CD4-positive, alpha-beta T cell treated with Interleukin-21 for 1 hour (primary cell): ENCODE measurements at places on chromosomes 5 and 9.

DNA sequence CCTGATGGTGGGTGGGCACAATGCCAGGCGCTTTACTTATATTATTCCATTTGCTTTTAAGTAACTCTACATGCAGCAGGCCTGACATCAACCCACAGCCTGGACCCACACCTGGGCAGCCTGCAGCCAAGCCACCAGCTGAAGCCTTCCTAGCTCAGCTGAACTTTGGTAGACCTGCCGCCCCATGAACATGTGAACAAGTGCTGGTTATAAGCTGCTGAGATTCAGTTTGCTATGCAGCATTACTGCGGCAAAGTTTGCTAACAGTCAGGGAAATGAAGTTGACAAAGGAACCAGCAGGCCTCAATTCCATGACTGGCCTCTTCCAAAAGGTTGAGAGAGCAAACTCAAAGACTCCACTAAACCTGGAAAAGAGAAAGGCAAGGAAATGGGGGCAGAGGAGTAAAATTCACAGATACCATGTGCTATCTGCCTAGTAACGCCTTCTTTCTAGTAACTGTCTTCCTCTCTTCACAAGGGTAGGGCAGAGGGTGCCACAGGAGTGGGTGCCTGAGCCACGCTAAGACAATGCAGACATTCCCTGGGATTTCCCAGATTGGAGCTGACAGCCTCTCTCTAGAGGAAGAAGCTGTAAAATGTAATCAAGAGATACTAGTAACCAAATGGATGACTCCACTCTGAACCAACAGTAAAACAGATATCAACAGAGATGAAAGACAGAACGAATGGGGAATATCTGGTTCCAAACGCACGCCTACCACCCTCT, 2.9 kb downstream of the BOD1 start:
- DNase-seq: no peak

DNA sequence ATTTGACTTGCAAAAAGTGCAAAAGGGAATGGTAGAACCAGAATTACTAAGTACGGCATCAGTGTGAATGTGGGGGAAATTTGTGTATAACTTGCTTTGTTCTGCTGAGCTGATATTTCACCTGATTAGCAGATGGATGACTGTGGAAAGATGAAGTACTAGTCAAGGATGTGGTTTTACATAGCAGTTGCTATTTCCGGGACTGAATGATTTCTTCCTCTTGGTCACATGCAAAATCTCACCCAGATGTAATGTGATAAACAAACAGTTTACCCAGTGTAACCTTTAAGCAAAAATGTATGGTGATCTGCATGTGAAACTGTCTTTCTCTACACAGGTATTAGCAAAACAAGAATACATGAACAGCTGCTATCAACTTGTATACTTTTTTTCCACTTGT, 46.1 kb downstream of the DCP2 start:
- peak; percentile 71 for DNase-seq

- DNase-seq: no peak
Measured at GRCh38 chr9:32422237-32422806, 37.9 kb downstream of the ACO1 start.

- DNase-seq: no peak
Measured at GRCh38 chr5:146068977-146069779, 36.2 kb downstream of the PLAC8L1 start.

DNA sequence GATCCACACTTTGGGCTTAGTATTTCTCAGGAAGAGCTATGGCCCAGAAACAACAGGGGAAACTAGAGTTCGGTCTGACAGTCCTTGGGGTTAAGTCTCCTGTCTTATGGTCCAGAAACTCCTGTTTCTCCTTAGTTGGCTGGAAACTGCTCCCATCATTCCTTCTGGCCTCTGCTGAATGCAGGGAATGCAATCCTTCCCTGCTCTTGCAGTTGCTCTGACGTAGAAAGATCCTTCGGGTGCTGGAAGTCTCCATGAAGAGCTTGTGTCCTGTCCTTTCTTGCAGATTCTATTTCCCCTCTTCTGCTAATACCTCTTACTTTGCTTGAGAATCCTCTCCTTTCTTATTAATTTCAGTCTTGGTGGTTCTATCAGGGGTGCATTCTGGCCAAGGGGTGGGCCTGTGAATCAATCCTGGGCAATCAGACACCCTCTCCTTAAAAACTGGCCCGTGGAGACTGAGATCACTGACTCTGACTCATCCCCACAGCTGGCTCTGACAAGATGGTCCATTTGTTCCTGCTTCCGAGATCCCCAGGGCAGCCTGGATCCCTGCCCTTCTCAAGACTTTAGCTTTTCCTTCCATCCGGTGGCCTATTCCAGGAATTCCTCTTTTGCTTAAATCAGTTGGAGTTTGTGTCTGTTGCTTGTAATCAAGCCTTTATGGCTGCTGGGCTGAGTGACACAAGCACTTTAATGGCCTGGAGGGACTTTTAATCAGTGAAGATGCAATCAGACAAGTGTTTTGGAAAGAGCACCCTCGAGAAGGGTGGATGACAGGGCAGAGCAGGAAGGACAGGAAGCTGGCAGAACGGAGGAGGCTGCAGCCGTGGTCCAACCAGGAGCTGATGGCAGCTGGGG, 23.7 kb downstream of the PTGS1 start:
- no peak for DNase-seq

GRCh38 chr9:137312852-137313325, 10.8 kb upstream of the NRARP start:
- DNase-seq: no peak

DNA sequence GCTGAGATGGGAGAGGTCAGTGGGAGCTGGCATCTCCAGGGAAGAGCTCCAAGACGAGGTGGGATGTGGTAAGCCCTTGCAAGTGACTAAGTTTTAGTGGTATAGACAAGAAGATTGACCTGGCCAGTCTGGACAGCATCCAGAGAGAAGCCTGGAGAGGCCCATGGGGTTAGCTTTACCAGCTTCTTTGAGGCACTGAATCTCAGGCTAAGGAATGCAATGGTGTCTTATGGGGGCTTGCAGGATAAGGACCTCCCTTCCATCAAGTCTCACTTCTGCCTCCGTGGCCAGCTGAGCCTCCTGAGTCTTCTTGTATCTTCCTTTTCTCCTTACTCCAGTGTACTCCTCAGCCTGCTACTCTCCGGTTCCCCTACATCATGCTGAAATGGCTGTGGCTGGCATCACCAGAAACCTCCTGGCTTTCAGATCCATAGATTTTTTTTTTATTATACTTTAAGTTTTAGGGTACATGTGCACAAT, 56.5 kb upstream of the JADE2 start:
- DNase-seq: no peak

- no peak for DNase-seq
Measured at GRCh38 chr5:159752622-159753275, 163.5 kb upstream of the ADRA1B start.

DNA sequence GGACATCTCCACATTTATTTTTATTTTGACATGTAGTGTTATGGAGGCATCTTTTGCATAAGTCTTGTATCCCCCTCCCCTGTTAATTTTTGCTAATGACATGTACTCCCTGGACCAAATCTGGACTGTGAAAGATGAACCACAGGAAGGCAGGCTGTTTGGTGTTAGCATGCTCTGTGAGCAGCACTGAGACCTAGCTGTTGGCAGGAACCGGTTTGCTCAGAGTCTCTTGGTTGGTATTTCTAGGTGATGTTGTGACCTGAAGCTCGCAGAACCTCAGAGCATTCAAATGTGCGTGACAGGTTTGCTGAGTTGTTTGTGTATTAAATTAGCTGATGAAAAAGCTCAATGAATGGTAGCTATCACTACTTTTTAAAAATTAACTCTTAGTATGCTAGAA, 53.6 kb upstream of the PHF2 start:
- no peak for DNase-seq
